ENCODE measurements at places on chromosomes 2 and 18.

DNA sequence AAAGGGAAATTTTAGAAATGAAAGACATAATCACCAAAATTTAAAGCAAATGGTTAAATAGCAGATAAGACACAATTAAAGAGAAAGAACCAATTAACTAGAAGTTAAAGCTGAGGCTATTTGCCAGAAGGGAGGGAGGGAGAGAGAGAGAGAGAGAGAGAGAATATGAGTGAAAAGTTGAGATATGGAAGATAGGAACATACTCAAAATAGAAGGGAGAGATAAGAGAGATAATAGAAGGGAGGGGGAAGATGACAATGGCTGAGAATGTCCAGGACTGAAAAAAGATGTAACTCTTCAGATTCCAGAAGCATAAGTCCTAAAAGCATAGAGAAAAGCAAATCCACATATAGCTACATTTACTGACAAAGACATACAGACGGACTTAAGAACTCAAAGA is 17.1 kb upstream of the AAK1 start:
- DNase-seq = no peak

DNA sequence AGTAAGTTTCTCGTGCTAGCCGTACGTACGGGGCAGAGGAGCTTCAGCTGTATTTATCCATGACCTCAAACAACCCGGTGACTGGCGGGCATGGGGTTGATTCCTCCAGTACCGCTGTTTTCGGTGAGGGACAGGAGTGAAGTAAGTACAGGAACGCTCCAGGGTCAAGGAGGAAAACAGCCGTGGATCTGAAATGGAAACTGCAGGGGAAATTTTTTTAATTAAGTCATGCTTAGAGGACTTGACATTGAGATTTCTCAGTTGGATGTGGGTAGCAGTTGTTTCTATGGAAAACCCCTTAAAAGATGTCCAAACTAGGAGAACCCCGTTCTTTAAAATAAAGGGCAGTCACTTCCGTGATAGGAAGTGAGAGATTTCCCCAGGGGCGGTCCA is 1.2 kb downstream of the RAB12 start:
- no peak for DNase-seq

DNA sequence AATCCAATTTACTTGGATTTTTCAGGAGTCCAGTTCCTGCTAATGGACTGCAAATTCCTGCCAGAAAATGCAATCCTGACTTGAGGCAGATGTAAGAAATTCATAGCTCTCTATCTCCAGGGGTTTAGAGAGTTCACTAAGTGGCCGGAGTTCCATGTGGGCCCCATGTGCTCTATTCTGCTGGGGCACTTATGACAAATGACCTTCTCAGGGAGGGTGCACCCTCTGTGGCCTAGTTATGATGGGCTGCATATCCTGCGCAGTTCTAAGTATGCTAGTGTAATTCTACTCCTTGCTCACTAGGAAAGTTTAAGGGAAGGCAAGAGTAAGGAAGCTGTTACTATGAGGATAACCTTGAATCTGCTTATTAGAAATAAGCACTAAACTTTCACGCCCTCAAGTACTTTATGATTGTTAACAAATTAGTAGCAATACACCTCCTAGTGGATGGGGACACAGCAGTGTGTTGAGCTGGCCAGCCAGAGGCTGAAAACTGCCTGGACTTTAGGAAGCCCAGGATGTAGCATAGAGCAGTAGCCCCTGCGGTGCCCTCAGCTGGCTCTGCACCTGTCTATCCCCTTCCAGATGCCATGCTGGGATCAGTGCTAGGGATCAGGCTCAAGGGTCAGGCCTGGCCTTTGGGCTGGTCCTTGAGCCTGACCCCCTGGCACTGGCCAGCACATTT is 14.4 kb downstream of the SMYD1 start:
- no peak for DNase-seq

DNA sequence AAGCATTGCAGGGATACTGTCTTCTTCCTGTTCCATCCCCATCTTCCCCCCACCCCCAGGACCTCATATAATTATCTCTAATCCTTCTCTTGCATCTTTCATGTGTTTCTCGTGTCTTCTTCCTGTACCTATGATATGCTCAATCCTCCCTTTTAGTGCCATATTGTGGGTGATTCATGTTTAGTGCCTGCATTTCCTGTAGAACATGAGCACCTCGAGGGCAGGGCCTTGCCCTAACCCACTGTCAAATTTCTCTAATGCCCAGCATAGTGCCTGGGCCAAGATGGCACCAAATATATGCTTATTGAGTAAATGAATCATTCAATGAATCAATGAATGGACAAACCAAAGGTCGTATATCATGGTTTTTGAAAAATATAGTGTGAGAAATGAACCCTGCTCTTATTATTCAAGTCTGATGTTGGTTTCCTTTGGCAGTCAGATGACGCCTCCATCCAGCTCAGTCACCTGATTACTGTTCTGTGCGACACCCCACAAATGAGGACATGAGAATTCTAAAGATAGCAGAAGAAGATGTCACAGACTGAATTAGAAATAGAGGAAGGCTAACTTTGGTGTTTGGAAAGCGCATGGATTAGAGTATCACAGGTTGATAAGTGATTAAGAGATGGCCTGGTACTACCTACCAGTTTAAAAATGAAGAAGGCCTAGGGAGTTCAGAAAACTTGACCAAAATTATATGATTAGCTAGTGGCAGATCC is 278.4 kb downstream of the PRKCE start:
- DNase-seq = no peak

DNA sequence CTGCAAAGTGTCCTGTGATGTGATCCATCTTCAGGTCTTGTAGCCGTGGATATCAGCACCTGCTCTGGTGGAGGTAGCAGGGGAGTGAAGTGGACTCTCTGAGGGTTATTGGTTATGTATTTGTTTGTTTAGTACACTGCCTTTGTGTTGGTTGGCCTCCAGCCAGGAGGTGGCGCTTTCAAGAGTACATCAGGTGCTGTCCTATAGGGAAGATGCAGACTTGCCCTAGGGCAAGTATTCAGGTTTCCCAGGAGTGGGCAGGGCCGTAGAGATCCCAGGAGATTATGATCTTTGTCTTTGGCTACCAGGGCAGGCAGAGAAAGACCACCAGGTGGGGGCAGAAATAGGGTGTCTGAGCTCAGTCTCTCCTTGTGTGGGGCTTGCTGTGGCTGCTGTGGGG is 411.8 kb downstream of the SOX11 start:
- no peak for DNase-seq

DNA sequence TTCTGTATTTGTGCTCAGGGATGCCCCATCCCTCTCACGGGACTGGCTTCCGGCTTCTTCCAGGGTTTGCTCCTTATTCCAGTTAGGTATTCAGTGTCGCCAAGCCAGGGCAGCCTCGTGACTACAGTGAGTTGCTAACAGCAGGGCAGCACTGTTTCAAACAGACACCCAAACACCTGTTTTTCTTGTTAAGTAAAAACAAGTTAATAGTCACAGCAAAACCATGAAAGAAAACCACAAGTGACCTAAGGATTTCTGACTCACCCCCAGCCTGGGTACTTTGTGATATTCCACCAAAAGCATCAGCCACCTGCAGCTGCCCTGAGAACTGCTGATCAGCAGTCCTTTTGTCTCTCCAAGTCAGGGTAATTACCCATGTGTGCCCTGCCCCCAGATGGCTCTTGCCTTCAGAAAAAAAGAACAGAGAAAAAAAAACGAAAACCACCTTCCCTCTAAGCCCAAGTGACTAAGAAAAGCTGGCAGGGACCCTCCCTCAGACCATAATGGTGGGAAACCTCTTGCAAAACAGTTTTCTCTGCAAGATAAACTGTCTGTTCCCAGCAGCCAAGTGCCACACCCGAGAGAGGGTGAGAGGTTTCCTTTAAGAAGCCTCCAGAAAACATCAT is 178.2 kb downstream of the ANAPC1 start:
- DNase-seq = peak; percentile 22

DNA sequence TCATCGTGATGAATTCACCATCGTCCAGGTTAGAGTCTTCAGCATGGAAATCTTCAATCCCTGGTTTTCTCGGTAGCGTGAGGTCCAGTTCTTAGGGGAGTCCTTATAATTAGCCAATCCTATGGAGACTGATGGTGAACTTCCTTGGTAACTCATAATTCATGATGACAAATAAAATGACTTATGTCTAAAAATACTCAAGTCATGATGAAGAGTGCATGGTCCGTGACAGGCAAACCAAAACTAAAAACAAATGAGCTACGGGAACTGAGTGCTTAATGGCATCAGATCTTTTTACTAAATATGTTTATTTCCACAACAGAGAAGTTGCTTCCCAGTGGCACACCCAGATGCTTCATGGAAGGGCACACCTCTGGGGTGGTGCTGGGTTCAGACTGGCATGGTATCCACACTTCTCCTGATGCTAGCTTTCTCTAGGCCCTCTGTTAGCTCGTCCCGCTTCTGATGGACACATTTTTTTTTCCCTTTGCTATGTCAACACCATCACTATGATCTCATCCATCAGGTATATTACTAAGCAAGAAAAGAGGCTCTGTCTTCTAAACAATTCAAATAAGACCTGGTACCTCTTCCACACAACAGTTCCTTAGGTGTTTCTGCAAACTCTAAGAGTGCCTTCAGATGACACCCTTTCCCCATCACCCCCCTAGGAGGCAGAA is 92.8 kb upstream of the NEDD4L start:
- no peak for DNase-seq

DNA sequence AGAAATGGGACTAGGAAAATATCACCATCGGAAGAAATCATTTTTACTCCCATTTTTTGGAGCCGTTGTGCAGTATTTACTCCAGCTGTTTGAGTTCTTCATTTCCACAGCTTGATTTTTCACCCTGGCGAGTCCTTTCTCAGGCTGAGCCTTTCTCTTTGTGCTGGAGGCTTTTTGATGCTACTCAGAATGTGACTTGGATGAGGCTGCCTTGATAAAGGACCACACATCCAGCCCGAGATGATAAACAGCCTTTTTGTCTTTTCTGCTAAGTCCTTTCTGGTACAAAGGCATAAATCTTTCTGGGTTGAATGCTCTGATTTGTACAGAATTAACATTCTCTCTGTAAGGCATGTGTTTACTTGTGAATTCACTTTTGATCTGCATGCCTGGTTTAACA is 17.6 kb upstream of the CTDP1 start:
- no peak for DNase-seq

DNA sequence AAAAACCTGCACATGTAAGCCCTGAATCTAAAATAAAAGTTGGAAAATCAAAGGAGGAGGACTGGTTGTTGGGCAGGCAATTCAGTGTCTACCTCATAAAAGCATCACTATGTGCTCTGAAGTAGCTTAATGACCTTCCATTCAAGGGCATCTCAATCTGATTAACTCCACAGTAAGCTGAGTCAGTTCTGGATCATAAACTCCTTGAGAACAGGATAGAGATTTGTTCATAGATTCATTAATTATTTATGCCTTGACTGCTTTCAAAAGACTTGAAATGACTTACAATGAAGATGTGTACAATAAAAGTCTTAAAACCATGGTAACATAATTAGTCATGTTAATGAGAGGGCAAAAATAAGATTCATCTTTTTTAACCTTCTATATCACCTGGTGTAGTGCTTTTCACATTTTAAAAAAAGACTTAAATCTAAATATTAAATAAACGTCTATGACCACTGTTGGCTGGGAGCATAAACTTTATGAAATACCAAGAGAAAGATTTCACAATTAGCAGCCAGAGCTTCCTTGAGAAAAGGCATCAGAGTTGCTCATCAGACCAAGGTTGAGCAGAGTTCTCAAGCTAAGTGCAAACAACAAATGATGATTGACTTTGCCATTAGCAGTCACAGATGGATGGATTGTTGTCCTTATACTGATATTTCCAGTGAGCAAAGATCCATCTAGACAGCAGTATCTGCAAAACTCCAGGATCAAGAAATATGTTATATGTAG is 237.3 kb upstream of the THUMPD2 start:
- DNase-seq = no peak

DNA sequence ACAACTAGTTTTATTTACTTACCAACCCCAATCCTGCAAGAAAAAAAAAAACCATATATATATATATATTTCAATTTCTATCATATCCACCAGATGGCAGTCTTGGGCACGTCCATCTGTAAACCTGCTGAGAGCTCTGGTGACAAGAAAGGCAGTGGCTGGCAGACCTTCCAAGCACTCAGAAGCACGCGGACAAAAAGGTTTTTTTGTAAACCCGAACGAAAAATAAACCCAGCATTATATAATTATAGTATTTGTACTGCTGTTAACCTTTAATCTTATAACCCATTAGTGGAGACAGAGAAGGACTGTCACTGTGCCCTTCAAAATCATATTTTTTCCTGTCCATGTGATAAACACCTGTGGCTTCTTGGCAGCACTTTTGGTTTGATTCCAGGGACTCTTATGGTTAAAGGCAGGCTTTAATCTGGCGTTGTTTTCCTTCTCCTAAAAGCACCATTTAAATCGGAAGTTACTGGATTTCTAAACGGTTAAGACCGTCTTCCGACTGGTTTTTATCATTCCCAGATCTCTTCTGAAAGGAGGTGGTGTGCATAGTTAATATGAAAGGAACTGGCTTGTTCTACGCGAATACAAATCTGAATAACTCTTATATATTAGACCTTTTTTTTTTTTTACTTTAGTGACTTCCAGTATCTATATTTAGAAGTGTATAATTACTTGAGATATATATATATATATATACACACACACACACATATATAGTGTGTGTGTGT is 31.0 kb upstream of the SLC3A1 start:
- DNase-seq = peak; percentile 18

DNA sequence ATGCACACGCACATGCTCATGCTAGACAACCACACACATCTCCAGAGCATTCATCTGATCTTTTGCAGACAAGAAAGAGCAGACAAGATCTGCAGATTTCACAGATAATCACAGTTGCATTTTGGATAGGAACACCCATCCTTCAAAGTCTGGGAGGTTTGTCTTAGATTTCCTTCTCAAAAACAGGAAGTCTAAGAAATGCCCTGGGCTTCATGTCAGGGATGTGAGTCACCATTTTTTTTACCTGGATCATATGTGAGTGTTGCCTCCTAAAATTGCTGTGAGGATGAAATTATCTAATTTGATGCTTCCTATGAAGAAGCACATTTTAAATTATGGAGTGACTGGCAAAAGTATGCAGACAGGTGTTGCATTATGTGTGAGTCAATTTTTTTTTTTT is 46.1 kb downstream of the SRD5A2 start:
- DNase-seq = no peak

- no peak for DNase-seq
Observed at GRCh38 chr2:75605770-75606529, 40.6 kb upstream of the MRPL19 start.

- no peak for DNase-seq
Observed at GRCh38 chr2:43605851-43606250, 10.0 kb upstream of the THADA start.

DNA sequence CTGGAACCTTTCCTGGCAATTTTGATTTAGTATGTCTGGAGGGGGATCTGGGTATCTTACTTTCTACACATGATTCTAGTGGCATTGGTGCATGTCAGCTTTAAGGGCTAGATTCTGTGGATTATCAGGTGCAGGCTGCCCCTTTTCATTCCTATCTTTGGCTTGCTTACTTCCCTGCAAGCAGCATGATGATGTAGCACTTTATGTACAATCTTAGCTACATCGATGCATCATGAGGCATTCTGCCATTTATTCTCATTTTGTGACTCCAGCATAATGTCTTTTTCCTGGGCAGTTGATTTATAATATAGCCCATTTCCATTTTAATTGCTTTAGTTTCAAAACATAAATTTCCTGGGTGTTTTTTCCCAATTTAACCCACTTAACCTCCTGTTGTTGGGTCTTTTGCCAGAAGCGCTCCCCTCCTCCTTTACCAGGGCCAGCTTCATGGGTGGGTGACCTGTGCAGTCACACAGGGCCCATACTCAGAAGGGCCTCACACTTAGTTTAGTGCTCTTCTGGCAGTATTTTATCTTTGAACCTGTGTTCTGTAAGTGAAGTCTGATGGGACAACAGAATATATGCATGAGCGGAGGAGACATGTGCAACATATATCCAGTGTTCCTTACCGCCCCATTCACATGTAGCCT is 36.0 kb downstream of the TPGS2 start:
- no peak for DNase-seq
